Naive thymus-derived CD4-positive, alpha-beta T cell (primary cell): ENCODE measurements at places on chromosomes 7 and 10.

DNA sequence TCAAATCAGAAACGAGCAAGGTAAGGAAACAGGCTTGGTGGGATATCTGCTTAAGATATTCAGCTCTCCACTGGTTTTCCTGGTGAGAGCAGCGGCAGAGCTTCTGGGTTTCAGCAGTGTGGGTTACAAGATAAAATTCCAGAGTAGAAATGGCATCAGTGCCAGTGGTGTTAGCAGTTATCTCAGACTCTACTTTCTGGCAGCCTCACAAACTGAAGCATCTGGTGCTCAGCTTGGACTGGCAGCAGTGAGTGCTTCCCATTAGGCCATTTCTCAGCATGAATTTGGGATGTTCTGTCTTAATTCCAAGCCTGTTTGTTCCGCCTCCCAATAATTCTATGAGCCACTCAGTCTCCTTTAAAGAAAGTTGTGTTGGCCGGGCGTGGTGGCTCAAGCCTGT is 6.9 kb upstream of the GSTO2 start:
- no peak for DNase-seq

GRCh38 chr7:21730399-21730798 is 187.6 kb downstream of the DNAH11 start:
- DNase-seq, result no peak

DNA sequence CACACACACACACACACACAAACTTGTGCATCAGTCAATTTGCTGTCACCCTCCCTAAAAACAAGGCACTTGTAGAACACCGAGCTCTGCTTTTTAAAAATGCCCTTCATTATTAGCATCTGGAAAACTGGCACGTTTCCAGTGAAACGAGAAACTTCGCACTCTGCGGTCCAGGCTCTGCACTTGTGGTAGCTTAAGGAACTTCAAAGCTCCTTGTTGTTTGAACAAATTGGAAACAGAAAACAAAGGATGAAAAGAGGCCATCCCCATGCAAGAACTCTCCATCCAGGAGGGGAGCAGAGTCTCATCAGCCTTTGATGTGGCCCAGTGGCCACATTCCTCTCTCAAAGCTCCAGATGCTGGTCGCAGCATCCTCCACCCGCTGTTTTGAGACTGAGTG is 105.1 kb downstream of the C10orf90 start:
- no peak for DNase-seq

DNA sequence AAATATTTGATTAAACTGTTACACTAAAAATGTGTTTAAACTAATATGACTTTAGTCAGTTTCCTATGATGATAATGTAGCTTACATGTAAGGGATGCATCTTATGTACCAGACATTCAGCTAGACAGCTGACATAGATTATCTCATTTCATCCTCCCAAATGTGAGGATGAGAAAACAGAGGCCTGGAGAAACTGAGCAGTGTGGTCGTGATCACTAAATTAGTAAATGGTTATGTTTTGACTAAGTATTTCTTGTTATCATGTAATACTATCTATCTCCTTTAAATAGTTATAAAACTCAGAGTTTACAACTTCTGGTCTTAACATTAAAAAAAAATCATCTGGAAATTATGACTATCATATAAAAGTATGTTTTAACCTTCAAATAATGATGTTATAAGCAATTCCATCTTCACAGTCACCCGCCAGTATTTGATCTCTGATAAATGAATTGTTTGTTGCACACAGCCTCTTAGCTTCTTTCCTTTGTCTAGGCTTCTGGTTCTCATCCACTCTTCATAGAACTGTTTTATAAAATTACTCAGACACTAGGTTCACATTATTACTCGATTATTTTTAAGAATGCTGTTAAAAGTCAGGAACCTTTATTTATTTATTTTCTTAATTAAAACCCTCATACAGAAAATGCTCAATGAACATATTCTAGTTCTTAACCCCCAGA is 33.6 kb upstream of the HDAC9 start:
- DNase-seq, result no peak

DNA sequence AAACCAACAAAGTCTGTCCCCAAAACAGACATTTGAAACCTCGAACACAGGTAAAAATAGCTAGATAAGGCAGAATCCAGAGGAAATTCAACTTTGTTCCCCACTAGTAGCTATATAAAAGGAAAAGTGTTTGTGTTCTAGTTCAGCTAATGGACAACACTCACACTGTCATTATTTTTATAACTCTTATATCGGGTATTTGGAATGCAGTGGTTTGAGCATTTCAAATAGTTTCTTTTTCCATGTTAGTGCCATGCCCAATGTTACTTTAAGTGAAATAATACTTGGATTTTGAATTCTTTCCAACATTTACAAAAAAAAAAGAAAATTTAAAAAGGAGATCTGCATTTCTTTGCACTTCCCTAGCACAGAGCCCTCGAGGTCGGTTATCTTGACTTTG is 213.6 kb downstream of the DOCK4 start:
- no peak for DNase-seq

GRCh38 chr7:151818674-151819519 is 58.0 kb downstream of the PRKAG2 start:
- no peak for DNase-seq

- DNase-seq, result no peak
Observed at GRCh38 chr7:76292213-76292573, 10.3 kb upstream of the HSPB1 start.

GRCh38 chr7:77393261-77393660 is 22.9 kb downstream of the GSAP start:
- no peak for DNase-seq

DNA sequence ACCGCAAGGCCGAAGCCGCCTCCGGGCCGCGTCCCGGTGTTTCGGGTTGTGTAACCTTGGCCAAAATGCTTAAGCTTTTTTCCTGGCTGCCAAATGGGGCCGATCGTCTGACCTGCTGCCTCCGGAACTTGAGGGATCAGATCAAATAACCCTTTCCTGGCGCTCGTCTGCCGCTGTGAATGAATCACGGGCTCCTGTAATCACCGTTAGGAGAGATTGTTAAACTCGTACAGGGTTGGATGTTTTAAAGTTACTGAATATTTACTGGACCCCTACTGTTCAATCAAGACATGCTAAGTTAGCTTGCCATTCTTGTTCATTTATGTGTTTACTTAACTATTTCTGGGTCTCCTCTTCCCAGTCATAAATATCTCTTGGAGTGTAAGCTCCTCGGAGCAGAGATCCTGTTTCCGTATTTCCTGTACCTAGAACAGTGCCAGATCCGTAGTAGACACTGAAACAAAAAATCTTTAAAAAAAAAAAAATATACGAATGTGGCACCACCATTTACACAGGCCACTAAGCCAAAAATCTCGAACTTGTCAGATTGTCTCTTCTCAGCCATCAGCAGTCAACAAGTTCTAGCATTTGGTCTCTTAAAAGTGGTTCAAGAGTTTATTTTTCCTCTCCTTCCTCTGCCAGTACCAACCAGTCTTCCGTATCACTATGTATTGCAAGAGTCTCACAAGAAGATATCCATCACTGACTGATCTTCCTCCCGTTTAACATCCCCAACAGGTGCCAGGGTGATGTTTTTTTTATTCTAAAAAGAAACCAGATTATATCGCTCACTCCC is 650 bp upstream of the TM9SF3 start:
- peak; percentile 34 for DNase-seq

DNA sequence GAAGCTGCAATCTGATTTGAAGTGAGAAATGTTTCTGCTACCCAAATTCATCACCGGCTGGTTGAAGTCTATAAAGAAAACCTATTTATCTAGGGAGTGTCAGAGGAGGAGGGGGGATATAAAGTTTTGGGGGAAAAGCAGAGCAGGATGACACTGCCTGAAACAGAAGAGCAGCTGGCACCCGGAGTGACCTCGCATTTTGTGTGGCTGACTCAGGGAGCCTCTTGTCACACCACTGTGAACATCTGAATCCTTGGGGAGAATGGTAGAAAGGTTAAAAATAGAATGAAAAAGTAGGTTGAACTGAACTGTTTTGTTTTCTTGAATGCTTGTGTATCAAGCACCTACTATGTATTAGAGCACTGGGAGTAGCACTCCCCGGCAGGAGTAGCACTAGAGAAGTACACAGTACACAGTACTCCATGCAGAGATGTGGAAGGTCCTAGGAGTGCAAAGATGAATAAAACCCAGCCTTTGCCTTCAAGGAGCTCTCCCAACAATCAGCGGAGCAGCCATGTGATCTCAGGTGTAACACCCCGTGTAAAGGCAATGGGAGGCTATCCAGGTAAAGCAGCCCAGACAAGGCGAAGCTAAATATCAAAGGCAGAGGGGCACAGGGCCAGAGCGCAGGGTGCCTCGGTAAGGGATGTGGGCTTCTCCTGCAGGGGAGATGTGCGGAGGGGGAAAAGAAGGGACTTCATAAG is 13.5 kb downstream of the CRTAC1 start:
- no peak for DNase-seq

- DNase-seq, result no peak
Observed at GRCh38 chr7:435630-436366, 83.8 kb downstream of the PDGFA start.

DNA sequence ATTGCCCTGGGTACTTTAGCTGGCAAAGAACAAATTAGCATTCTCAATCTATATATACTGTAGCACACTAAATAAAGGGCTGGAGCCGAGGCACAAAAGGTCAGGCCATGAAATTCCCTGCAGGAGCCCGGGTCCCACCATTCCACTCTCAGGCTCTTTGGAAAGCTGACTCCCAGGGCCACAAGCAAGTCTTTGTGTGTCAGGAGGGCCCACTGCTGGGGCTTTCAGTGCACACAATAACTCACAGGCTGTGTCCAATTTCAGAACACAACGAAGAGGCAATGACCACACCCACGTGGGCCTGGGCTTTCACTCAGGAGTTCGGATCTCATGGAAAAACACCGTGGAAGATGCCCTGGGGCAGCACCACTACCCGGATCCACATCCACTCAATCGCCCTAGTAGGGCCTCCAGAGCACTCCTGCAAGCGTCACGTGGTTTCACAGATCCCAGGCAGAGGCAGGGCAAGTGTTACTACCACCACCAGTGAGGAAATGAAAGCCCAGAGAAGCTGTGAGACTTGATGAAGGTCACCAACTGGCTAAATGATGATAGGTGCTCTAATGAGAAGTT is 60.3 kb downstream of the COBL start:
- DNase-seq, result no peak

DNA sequence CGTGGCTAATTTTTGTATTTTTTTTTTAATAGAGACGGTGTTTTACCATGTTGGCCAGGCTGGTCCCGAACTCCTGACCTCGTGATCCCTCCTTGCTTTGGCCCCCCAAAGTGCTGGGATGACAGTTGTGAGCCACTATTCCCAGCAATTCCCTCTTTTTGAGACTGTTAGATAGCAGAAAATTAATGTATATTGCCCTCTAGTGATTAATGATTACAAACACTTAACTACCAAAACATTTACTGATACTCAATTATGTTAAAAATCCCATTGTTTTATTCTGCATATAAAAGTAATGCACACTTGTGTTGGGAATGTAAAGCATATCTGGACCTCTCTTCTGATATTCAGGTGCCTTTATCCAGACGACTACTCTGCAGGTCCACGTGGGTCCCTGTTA is 41.2 kb upstream of the COBL start:
- no peak for DNase-seq

DNA sequence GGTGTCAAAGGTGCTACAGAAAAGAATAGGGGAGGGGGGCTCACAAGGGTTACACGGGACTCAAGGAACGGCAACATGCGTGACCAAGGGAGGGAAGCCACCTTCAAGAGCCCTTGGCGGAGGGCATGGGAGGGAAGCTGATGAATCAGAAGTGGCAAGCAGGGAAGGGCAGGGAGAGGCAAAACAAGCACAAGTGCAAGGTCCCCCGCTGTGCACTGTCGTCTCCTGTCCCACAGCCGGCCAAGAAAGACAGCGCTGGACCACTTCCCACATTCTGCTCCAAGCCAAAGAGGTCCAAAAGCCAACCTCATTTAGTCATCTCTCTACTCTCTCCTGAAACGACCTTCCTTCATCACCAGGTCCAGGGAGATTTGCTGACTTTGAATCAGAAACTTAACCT is 102.7 kb downstream of the CALN1 start:
- no peak for DNase-seq

DNA sequence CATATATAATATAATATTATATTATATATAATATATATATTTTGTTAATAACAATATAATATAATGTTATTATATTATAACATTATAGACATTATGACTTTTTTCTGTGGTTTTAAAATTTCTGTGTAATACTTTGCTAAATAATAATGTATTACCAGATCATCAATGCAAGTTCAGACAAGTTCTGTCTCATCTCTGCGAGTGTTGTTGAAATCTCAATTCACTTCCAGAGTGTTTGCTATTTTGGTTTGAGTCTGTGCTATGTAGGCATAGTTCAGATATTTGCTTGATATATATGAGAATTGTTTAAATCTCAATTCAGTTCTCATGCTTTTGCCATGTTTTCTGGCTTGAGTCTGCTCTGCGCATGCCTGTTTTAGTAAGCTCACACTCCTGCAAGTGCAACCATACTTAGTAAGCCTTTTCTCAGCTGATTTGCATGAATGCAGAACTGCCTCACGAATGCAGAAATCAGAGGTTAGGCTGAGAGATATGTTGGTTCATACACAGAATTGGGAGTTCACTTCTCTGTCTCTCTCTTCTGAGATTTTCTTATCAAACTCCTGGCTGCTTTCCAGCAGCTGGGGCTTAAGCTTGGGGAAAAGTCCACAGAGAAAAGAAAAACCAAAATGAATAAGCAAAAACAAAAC is 830.2 kb upstream of the SORCS1 start:
- no peak for DNase-seq

DNA sequence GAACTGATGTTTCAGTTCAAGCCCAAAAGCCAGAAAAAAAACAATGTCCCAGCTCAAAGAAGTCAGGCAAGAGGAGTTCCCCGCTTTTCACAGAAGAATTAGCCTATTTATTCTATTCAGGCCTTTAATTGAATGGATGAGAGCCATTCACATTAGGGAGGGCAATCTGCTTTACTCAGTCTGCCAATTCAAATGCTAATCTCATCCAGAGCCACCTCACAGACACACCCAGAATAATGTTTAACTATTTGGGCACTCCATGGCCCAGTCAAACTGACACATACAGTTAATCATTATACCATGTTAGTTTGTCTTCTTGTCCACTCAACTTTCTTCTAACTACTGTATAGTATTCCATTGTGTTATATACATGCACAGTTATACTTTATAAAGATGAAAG is 2.6 kb upstream of the NPSR1 start:
- no peak for DNase-seq
